CD14-positive monocyte (primary cell): ENCODE measurements at places on chromosomes 1 and 21. TPM values are rescaled to one million over a fixed set of nuclear protein-coding genes. Genes with fewer than 3 reads are reported as not detected.

CPTP gene
- polyA plus RNA-seq, result 7.7 TPM

AGMAT gene
- not detected in 2 replicates for polyA plus RNA-seq

GTF2B gene
- 39.2 TPM for polyA plus RNA-seq

TAF1A gene
- 2.5 TPM for polyA plus RNA-seq

SMCP gene
- polyA plus RNA-seq, result not detected

FAM131C gene
- not detected for polyA plus RNA-seq

CHIA gene
- not detected in 2 replicates for polyA plus RNA-seq

RIPPLY3 gene
- polyA plus RNA-seq, result not detected

GRCh38 chr1:65164633-65165032 is 16.6 kb downstream of the AK4 start:
- peak; percentile 57 for DNase-seq
- H3K27me3 ChIP-seq, result no peaks in the 10 kb centered on the region
- no peak overlapping the region for H3K4me3 ChIP-seq
- peaks cover 42% of the 10 kb centered on the region for H3K4me1 ChIP-seq
- H3K27ac ChIP-seq, result peak overlapping the region; percentile 62

DNA sequence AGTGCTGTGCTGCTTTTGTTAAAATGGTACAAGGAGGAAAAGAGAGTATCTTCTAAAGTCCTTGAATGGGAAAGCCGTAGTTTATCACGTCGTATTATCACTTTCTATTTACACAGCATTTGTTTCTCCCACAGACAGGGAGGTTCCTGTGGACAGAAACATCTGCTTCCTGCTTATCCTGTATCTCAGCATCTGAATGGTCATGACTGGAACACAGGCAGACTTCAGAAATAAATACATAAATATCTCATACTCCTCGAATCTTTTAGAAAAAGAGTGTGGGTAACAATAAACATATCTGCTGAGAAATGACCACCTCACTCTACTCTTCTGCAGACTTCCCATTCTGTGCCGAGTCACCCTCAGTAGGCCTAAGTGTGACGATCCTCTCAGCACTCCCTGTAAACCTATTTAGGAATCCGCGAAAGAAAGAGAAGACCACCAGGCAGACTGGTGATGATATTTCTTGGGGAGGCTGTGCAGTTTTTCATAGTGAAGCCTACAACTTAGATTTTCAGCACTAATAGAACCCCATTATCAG is 393.5 kb downstream of the SMYD3 start:
- no peak overlapping the region for H3K27ac ChIP-seq
- H3K4me1 ChIP-seq, result peaks cover 27% of the 10 kb centered on the region
- no peaks in the 10 kb centered on the region for H3K27me3 ChIP-seq
- peak overlapping the region; percentile 19 for H3K4me3 ChIP-seq
- no peak for DNase-seq
- no peaks in the 10 kb centered on the region for H3K36me3 ChIP-seq

GRCh38 chr1:1623631-1624442 is 8.1 kb upstream of the MMP23B start:
- H3K27me3 ChIP-seq, result peaks cover 9% of the 10 kb centered on the region
- no peaks in the 10 kb centered on the region for H3K36me3 ChIP-seq
- no peak for DNase-seq
- H3K27ac ChIP-seq, result no peak overlapping the region
- no peak overlapping the region for H3K4me3 ChIP-seq

DNA sequence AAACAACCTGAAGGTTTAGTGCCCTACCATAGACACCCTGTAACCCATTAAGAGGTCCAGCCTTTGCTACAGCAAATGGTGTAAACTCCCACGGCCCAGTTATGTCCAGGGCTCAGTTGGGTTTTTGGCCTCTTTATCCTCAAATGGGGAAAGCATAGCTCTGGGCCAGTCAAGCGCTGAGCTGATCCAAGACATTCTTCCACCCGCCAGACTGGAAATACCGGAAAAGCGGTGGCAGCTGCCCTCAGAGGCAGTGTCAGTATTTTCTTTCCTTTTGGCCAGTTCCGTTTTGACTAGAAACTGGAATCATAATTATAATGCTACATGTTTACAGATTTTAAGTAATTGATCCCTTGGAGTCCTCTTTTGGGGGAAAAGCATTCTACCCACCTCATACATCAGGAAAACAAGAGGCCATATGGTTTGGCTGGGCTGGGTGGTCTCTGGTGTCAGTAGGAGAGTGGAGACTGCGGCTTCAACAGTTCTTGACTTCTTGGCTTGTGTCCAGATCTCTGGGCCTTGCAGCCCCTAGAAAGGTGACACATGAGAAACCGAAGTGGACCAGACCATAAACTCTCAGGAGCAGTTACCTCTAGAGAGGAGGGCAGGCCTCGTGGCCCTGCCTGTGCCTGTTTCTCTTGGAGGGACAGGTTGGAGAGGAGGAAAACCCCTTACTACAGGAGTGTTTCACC is 30.2 kb upstream of the CLDN14 start:
- no peaks in the 10 kb centered on the region for H3K36me3 ChIP-seq
- H3K4me3 ChIP-seq, result no peak overlapping the region
- DNase-seq, result no peak
- H3K4me1 ChIP-seq, result no peaks in the 10 kb centered on the region
- no peaks in the 10 kb centered on the region for H3K27me3 ChIP-seq
- no peak overlapping the region for H3K27ac ChIP-seq

GRCh38 chr1:203187304-203187685 is 791 bp upstream of the CHI3L1 start:
- H3K4me1 ChIP-seq, result peaks cover 8% of the 10 kb centered on the region
- no peak overlapping the region for H3K4me3 ChIP-seq
- H3K27ac ChIP-seq, result no peak overlapping the region
- no peaks in the 10 kb centered on the region for H3K36me3 ChIP-seq
- H3K27me3 ChIP-seq, result no peaks in the 10 kb centered on the region

- H3K4me3 ChIP-seq, result peak overlapping the region; percentile 13
- peak overlapping the region; percentile 78 for H3K27ac ChIP-seq
- peak; percentile 90 for DNase-seq
- H3K36me3 ChIP-seq, result peaks cover 21% of the 10 kb centered on the region
Measured at GRCh38 chr1:9687120-9687873, 35.8 kb downstream of the PIK3CD start.

DNA sequence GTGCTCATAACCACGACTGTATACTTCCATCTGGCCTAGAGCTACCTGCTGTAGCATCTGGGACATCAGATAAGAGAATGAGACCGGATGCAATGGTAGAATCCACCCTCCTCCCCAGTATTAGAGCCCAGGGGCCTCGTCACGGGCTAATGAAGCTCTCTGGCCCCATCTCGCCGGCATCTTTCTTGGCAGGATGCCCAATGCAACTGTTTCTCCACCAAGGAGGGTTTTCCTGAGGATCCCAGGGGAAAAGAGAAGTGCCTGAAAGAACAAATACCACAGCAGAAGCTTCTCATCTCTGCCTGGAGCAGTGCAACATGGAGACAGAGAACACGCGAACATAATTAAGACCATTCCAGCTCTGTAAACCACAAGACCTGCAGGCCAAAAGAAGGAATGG is 80.0 kb downstream of the VWA5B1 start:
- H3K4me1 ChIP-seq, result no peaks in the 10 kb centered on the region
- H3K36me3 ChIP-seq, result no peaks in the 10 kb centered on the region
- peaks cover 41% of the 10 kb centered on the region for H3K27me3 ChIP-seq
- DNase-seq, result no peak

DNA sequence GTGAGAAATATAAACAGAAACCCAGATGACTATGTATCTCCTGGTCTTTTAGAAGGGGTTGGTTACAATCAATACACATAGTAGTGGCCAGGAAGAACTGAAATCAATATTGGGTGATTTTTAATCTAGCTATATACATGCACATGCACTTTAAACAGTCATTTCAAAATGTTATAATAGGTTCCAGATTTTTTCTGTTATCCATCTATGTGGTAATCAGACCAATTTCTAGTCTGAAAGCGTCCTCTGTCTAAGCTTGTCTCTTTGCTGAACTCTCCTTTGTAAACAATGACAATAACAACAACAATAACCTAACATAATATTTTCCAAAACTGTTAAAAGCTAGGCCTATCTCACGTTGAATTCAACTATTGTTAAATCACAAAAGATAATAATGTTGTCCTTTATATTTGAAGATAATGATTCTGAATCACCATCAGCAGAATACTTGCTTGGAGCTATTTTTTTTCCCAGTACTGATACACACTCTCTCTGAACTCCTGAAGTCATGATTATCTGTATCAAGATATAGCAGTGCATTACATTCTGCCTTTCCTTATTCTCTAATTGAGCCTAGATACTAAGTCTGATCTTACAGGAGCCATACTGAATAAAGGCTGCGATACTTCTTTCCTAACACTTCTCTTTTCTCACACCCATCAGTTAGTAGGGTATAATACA is 496.8 kb upstream of the ZRANB2 start:
- H3K36me3 ChIP-seq, result no peaks in the 10 kb centered on the region
- no peak overlapping the region for H3K4me3 ChIP-seq
- DNase-seq, result no peak
- H3K27ac ChIP-seq, result no peak overlapping the region

GRCh38 chr1:57882072-57882471 is 458.2 kb upstream of the DAB1 start:
- no peaks in the 10 kb centered on the region for H3K36me3 ChIP-seq
- no peaks in the 10 kb centered on the region for H3K27me3 ChIP-seq
- no peaks in the 10 kb centered on the region for H3K4me1 ChIP-seq
- no peak overlapping the region for H3K27ac ChIP-seq

DNA sequence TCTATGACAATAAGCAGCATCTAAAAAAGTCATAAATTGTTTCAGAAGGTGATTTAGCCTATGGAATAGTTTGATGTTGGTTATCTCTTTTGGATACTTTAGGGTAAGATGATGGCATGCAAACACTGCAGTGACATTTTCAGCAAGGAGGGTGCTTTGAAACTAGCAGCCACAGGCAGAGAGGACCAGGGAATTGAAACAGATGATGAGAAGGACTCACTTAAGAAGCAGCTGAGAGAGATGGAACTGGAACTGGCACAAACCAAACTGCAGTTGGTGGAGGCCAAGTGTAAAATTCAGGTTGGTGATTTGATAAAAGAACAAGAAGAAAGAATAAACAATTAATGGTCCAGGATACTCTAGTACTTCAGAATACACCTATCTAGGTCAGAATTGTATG is 11.2 kb upstream of the CACYBP start:
- DNase-seq, result no peak
- no peak overlapping the region for H3K4me3 ChIP-seq
- H3K36me3 ChIP-seq, result peaks cover 20% of the 10 kb centered on the region
- H3K27ac ChIP-seq, result no peak overlapping the region
- peaks cover 13% of the 10 kb centered on the region for H3K4me1 ChIP-seq

GRCh38 chr1:43801203-43801602 is 93.9 kb downstream of the ST3GAL3 start:
- DNase-seq, result no peak
- no peaks in the 10 kb centered on the region for H3K27me3 ChIP-seq
- no peaks in the 10 kb centered on the region for H3K36me3 ChIP-seq
- peak overlapping the region; percentile 33 for H3K4me3 ChIP-seq

DNA sequence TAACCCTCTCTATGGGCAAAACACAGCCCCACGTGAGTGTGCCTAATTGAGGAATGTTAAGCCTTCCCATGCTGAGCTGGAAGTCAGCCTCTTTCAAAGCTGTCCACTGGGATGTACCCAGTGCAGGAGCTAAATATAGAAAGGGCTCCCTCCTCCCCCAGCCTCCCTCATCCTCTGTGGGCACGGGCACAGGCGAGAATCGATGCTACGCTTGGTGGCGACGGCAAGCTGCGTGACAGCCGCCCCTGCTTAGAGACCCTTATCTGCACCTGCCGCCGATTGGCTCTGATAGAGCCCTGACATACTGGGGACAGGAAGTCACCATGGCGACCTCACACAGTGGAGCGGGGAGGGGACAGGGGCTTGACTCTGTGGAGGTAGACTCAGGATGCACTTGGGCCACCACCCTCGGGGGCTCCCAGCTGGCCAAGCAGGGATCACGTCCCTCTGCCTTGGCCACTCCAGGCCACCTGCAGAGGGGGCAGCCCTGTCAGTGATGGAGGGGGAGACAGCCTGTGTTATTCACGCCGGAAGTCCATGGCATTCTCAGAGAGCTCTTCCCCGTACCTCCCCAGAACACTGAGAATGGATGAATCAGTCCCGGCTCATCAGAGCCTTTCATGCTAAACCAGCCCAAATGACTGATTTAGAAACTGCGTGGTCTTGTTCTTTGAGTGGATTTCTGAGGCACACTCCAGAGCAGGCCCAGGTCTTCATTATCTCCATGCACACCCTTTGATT is 84.8 kb downstream of the KCND3 start:
- H3K4me3 ChIP-seq, result no peak overlapping the region
- H3K4me1 ChIP-seq, result no peaks in the 10 kb centered on the region
- H3K27me3 ChIP-seq, result no peaks in the 10 kb centered on the region
- H3K36me3 ChIP-seq, result no peaks in the 10 kb centered on the region
- no peak overlapping the region for H3K27ac ChIP-seq
- DNase-seq, result no peak

GRCh38 chr1:225767634-225768540 is 9.7 kb upstream of the SRP9 start:
- H3K27me3 ChIP-seq, result no peaks in the 10 kb centered on the region
- H3K4me1 ChIP-seq, result peaks cover 9% of the 10 kb centered on the region
- H3K4me3 ChIP-seq, result no peak overlapping the region
- no peaks in the 10 kb centered on the region for H3K36me3 ChIP-seq
- DNase-seq, result no peak

GRCh38 chr1:8643542-8644536 is 173.6 kb downstream of the RERE start:
- no peaks in the 10 kb centered on the region for H3K27me3 ChIP-seq
- no peak overlapping the region for H3K27ac ChIP-seq
- no peak overlapping the region for H3K4me3 ChIP-seq

DNA sequence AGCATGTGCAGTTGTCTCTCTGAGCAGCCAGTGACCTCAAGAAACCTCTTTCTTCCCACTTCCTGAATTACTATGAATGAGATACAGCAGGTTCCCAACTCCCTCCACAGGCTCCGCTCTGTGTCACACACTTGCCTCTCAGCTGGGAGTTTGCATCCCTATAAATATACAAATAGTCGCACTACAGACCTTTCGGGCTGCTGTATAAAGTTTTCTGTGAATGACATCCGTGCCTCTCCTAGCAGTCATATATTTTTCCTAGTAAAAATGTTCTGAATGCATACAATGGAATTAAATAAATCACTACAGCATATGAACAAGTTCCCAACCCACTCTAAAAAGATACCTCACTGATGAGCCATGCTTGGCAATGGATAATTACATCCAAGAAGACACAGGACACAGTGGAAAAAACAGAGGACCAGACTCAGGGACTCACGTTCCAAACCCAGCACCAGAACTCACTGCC is 66.8 kb downstream of the CAPZB start:
- no peak overlapping the region for H3K4me3 ChIP-seq
- H3K4me1 ChIP-seq, result no peaks in the 10 kb centered on the region
- no peak for DNase-seq
- H3K27ac ChIP-seq, result no peak overlapping the region
- peaks cover 48% of the 10 kb centered on the region for H3K36me3 ChIP-seq
- H3K27me3 ChIP-seq, result no peaks in the 10 kb centered on the region

DNA sequence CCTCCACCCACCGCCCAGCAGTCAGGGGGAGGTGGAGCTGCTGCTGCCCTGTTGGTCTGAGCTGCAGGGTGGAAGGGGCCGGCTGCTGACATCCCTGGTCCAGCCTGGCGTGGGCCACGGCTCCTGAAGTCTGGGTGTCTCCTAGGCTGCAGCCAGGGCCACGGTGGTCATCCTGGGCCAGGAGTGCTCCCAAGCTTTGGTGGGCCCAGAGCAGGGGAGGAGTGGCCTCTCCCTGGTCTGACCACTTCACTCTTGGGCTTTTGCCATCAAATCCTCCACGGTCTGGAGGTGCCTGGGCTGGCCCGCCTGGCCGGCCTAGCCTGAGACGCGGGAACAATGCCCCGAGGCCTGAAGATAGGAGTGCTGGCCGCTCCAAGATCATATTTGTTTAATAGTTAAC is 5.8 kb downstream of the PRDM16 start:
- no peaks in the 10 kb centered on the region for H3K36me3 ChIP-seq
- DNase-seq, result no peak
- peaks cover 4% of the 10 kb centered on the region for H3K4me1 ChIP-seq
- H3K27me3 ChIP-seq, result peaks cover 51% of the 10 kb centered on the region
